ENCODE measurements at places on chromosomes 16 and 17.
A peak's percentile ranks its signal among the peaks of the same experiment; 100 is the strongest.

GRCh38 chr17:18004884-18005305, 32.2 kb downstream of the DRC3 start:
- no peak for DNase-seq

GRCh38 chr16:65667011-65667578, 545.2 kb upstream of the CDH11 start:
- DNase-seq: peak; percentile 2

DNA sequence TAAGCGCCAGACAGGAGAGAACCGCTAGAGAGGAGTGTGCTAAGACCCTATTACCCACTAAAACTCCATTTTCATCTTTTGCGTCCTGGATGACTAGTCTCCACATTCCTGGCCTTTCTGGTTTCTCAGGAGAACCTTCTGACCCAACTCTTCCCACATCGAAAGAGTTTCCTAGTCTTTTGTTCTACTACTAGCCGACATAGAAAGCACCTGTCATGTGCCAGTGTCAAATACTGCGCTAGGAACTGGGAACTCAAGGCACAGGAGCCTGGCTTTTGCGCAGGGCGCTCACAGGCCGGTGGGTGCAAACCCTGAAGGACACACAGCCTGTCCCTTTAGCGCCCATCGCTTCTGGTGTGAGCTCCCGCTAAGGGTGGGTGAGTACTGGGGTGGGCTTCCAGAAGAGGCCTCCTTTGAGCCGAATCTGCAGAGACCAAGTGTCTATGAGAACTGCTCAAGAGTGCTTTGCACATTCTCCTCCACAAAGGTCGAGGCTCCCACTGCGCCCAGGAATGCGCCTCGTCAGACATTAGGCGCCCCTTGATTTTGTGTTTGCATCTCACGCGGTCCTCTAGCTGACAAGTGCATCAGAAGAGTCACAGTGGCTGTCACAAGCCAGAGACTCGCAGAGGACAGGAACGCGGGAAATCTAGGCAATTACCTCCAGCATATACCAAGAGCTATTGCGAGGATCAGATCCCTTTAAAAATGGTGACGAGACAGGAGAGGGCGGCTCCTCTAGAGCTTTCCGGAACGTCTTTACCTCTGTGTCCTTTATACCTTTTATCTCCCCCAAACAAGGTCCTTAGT, 2.0 kb upstream of the PSMB3 start:
- DNase-seq: no peak

DNA sequence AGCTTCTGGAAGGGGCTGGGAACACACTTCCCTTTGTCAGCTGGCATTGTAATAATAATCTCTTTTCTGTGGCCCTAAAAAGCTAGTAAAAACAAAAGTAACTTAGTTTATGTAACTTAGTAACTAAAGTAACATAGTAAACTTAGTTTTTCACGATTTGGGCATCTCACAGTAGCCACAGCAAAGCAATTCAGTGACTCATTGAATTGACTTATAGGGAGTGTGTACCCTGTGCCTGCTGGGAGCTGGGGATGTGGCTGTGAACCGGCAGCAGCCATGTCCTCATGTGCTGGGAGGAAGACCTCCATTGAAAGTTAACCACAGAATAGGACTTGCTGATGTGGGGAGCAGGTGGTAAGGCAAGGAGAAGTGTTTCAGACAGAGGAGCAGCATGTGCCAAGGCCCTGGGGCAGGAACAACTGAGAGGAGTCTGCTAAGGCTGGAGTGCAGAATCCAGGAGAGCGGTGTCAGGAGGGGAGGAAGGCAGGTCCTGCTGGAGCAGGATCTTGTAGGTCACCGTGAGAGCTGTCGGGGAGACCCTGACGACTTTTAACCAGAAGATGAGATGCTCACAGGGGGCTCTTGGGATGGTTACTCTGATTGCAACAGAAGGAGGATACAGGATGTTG, 112.8 kb downstream of the PLCG2 start:
- DNase-seq: no peak

GRCh38 chr16:86994651-86995171, 322.5 kb downstream of the C16orf95 start:
- peak; percentile 93 for DNase-seq

GRCh38 chr16:35713762-35714650, 2254.6 kb downstream of the TP53TG3F start:
- DNase-seq: peak; percentile 57

- no peak for DNase-seq
Measured at GRCh38 chr16:4850211-4850610, 2.9 kb downstream of the UBN1 start.

- DNase-seq: no peak
Measured at GRCh38 chr17:57537524-57538410, 207.3 kb downstream of the CCDC182 start.

DNA sequence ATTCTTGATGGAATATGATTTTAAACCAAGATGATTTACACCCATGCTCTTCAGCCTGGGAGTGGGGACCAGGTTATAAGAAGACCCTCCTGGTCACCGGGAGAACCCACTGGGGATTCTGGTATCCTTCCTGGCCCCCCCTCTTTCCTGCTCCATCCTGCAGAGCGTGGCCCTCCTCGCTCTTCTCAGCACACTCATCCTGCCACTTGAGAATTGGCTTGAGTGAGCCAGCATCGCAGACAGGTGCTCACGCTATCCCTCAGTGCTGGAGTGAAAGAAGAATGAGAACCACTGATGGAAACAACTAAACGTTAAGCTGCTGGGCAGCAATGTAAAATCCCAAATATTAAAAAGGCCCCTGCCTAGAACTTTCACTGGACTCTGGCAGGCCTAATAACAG, 98.0 kb downstream of the CYTH1 start:
- DNase-seq: no peak

GRCh38 chr17:20611309-20611708, 31.8 kb downstream of the CDRT15L2 start:
- DNase-seq: no peak

DNA sequence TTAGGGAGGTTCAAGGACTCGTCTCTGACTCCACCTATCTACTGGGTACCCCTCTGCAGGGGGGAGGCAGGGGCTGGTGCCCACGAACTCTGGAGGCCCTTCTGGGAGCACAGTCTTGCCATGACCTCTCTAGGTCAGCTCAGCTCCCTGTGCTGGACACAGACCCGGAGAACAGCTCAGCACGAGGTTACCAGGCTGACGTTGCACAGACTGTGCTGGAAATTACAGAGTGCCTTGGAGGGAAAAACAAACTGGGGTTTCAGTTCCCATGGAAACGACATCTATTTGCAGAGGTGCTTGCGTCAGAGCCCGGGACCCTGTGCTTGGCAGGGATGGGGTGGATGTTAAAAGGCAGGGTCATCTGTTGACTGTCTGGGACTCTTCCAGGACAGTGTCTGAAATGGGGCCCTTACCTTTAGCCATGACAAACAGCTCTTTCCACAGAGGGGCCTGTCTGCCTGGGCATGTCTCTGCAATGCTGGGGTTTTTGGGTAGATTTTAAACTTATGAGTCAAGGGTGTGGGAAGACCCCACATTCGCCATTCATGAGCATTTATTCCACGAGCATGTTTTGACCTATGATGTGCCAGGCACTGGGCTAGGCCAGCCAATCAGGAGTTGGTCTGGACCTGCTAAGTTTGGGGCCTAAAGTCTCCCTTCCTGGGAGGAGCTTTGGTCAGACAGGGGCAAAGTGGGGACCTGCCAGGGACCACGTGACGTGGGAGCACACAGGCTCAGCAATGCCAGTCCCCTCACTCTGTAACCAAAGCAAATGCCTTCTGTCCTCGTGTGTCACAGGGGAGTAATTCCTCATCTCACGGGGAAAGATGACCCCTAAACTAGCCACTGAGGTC, 22.5 kb downstream of the CCR7 start:
- DNase-seq: peak; percentile 79

GRCh38 chr16:26281381-26282110, 589.8 kb downstream of the HS3ST4 start:
- no peak for DNase-seq

DNA sequence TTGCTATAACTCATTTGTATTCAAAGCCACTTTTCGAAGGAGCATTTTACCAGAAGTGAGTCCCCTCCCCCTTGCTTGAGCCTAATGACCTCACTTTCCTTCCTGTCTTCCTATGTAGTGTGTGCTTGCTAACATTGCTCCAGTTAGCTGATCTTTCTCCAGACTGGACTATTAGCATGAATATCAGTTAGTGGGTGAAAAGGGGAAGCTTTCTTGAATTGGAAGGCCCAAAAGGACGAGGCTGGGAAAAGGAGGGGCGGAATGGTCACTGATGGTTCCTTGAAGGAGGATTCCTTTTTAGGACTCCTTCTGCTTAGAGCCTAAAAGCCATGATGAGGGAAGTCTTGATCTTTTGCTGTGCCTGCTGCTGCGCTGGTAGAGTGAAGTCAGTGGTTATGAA, 11.9 kb downstream of the MAP3K3 start:
- DNase-seq: no peak

DNA sequence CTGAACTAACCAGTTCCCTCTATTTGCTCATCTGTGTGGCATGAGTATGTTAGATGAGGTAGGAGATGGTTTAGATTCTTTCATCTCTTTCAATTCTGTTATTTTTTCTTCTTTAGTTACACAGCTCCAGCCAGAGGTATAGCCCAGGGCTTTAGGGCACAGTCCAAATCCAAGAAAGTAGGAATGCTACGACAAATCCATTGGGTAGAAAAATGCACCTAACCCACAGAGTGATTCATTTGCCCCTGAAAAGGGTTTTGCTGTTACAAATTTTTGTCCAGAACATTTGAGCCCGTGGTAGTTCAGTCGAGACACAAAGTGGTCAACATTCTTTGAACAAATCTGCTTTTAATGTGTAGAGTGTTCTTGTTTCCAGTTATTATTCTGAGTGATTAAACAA, 250.7 kb downstream of the HS3ST3A1 start:
- peak; percentile 28 for DNase-seq

DNA sequence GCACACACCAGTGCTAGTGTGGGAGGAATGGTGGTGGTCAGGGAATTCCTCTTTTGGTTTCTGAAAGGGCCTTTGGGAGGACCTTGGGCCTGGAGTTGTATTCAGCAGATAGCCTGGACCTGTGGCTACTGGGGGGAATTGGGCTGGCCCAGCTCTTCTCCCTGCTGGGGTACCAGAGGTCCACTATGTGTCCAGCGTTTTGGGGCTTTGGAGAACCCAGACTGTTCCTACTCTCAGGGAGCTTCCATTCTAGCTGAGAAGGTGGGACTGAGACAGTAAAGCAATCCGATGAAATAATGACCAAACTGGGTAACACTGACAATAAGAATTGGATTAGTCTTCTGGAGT, 2.4 kb downstream of the EPN3 start:
- DNase-seq: no peak

DNA sequence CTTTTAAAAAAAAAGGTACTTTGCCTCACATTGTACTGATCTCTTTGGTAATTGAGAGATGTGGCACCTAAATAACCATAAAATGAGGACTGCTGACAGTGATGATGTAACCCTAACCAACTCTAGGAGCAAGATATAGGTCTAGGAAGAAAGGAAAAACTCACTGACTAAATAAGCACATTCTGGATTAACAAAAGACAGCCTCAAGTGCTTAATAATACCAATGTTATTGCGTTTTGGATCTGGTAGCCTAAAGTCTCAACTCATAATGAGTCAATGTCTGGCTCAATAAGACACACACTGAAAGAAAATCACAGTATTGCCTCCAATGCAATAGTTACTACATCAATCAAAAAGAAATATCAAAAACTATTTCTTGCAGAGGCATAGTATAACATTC, 3.0 kb downstream of the ERN1 start:
- DNase-seq: no peak

DNA sequence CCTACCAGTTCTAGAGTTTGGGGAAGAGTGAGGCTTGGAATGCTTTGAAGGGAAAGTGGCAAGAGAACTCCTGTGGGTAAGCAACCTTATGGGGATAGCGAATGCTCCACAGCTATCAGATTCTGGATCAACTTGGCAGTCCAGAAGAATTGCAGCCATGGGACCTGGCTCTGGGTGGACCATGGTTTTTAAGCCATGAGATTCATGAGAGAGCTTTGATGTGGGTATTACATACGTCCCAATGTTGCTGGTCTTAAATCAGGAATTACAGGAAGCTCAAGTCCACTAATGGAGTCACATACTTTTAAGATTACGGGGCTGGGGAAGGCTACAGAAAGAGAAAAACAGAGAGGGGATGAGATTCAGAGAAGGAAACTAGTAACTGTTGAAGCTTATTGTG, 142.5 kb upstream of the ELAC2 start:
- no peak for DNase-seq

DNA sequence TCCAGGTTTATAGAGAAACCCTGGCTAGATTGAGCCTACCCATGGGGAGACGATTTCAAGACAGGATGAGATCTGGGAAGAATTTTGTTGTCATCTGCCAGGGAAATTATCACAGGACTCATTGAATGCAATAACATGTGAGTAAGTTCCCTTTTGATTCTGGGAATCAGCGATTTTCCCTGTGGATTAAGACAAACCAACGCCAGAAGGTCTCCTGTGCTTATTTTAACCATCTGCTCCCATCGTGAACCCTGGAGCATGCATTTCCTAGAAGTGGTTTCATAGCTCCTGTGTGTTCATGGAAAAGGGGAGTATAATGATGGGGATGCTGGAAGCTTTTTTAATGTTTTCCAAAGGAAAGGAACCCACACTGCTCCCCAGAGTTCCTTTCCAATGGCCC, 21.0 kb upstream of the ARHGAP44 start:
- no peak for DNase-seq

- no peak for DNase-seq
Measured at GRCh38 chr16:73252446-73252845, 204.5 kb upstream of the ZFHX3 start.

DNA sequence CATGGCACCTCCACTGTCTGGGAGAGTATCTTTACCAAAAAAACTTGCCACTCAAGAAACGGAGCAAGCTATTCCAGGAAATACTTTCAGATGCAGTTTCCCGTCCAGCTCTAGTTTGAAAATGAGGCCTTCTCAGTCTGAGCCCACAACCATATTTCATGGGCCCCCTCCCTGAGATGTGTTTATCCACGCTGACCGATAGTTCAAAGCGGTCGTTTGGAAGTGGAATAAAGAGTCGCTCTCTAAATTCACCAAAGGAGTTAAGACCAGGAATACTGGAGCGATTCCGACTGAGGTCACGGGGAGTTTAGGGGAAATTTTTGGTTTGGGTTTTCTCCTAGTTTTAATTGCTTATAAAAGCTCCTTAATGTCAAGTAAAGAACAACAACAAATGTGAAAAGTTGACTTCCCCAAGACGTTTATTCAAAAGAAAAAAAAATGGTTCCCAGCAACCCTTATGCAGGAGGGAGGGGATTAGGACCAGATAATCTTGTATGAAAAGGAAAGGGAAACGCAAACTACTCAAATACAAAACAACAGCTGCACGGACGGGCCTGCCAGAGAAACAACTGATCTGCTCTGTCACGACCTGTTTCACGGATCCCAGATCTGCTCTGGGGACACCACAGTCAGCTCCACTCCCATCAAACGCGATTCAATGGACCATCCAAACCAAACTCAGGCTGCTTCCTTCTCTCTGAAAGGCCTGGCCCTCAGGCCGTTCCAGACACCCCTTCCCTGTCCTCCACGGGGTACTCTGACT, 77.1 kb downstream of the MRM3 start:
- DNase-seq: peak; percentile 79

DNA sequence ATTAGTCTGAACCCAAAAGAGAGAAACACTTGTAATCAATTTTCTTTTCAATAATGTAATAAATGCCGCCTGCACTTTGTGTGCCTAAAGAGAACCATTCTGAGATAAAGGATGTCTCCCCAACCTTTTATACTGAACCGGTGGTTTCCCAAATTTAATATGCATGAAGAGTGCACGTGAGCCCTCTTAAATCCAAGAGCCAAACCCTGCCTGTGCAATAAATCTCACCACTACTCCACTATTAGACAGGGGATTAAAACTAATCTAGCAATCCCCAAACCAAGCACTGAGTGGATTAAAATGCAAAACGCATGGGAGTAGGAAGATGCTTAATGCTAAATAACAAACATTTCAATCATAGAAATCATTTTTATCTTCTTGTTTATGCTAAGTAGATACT, 351.0 kb upstream of the PSMD7 start:
- no peak for DNase-seq

Measured in myocyte (in vitro differentiated cells).